ENCODE measurements at places on chromosomes 2 and 18.

DNA sequence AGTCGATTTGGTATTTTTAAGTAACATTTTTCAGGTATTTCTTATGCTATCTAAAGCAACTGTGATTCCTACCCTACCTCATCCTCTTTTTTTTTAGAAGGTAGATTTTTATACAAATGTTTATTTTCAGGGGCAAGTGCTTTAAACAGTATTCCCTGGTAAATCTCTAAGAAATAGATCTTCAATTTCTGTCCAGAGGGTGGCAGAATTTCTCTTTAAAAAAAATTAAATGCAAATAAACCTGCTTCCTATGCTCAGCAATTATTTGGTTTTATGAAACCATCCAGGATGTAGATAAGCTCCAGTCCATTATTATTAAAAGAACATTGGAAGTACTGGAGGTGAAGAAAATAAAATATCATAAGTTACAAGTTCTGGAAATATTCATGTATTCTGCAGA lies 191.9 kb downstream of the MYO3B start:
- no peak for DNase-seq

DNA sequence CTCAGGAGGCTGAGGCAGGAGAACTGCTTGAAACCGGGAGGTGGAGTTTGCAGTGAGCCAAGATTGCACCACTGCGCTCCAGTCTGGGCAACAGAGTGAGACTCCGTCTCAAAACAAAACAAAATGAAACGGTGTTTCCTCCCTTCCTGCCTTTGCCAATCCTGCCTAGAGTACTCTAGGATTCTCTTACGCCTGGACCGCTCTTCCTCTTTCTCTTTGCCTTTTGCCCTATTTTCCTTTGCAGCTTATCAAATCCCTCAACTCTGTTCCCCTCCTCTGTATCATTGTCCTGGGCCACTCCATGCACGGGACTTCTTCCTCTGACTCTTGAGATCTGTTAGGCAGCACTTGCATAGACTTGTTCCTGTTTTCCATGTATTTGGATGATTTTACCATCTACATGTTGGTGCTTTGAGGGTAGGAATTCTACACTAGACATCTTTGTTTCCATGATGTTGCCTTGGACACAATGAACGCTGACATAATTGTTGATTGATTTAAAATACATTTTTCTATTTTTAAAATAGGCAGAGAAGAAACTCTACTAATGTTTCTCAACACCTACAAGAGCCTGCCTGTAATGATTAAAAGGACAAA lies 24.8 kb upstream of the ACYP2 start:
- no peak for DNase-seq

GRCh38 chr2:69411120-69411519 lies 24.1 kb upstream of the GFPT1 start:
- DNase-seq, result no peak

- DNase-seq, result no peak
Observed at GRCh38 chr2:53130441-53130943, 637.1 kb upstream of the CHAC2 start.

- no peak for DNase-seq
Observed at GRCh38 chr2:236548179-236548921, 21.3 kb upstream of the ACKR3 start.

DNA sequence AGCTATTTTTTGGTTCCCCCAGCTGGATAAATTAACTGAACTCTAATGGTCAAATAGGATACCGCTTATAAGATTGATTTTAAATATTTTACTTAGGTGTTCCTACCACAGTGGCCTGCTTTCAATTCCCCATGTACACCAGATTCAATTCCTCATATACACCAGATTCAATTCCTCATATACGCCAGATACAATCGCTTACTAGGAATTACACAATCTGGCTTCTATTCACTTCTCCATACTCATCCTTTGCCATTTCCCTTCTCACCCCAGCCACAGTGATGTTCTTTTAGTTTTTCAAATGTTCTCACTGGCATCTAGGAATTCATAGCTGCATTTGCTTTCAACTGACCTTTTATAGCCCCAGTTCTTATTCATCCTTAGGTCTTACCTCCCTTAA lies 66.5 kb downstream of the SLC40A1 start:
- no peak for DNase-seq

DNA sequence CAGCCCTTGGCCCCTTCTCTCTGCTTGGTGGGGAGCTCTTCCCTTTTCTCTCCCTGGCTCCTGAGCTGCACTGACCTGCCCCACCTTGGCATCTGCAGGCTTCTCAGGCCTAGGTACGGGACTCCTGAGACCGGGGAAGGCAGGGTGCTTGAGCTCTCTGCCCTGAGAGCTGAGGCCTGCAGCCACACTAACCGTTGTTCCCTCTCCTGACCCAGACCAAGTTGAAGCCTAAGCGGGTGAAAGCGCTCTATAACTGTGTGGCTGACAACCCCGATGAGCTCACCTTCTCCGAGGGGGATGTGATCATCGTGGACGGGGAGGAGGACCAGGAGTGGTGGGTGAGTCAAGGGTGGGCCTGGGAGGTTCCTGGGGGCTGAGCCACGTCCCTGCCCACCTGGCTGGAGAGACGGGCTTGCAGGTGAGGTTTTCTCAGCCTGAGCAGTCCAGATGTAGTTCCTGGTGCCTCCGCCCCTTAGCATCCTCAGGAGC lies 22.2 kb downstream of the ITGB1BP1 start:
- no peak for DNase-seq

- no peak for DNase-seq
Observed at GRCh38 chr18:13260935-13261640, 42.5 kb downstream of the LDLRAD4 start.

- DNase-seq, result no peak
Observed at GRCh38 chr2:221518935-221519625, 53.0 kb downstream of the EPHA4 start.

- DNase-seq, result no peak
Observed at GRCh38 chr2:40043191-40043590, 264.1 kb upstream of the THUMPD2 start.

GRCh38 chr2:195214072-195214471 lies 443.0 kb upstream of the SLC39A10 start:
- no peak for DNase-seq

DNA sequence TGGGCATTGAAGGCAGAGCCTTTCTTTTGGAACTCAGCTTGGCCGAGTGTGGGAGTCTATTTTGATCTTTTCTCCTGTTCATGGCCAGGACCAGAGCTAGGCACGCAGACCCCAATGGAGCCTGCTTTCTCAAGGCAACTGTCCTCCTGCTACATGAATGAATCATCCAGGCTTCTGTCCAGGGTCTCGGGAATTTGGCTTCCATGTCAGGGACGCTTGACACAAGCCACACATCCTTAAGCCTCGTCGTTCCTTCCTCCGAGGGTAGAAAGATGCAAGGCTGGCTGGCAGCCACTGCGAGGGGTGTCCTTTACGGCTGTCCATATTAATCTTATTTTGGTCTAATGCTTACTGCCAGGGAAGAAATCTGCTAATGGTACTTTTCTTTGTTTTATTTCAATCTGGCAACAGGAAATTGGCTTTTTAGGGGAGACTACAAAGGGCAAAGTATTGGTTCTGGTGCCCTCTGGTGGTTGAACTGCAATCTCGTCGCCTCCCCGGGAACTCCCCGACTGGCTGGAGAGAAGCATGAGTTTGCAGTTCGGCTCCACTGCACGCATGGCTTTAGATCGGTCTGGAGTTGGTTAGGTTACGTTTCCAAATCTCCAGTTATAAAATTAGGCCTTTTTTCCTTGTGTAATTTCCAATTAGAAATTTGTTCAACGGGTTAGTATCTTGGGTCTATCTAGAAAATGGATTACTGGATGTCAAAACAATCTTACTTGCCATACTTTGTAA lies 135.2 kb downstream of the ALPK2 start:
- DNase-seq, result peak; percentile 73

DNA sequence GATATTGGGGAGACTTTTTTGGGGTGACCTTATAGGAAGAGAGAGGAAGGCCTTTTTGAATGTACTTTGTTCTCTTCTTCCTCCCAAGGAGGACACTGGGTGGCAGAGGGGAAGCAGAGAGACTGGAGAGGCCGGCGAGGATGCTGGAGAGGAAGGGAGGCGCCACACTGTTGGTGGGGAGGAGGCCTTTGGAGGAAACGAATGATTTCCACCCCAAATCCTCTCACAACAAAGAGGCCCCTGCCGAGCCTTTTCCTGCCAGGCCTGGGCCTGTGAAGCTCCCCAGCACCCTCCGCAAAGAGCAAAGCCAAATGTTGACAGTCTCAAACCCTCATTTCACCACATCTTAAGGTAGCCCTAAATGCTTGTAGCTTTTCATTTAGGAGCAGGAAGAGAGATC lies 59.0 kb upstream of the UPP2 start:
- no peak for DNase-seq

DNA sequence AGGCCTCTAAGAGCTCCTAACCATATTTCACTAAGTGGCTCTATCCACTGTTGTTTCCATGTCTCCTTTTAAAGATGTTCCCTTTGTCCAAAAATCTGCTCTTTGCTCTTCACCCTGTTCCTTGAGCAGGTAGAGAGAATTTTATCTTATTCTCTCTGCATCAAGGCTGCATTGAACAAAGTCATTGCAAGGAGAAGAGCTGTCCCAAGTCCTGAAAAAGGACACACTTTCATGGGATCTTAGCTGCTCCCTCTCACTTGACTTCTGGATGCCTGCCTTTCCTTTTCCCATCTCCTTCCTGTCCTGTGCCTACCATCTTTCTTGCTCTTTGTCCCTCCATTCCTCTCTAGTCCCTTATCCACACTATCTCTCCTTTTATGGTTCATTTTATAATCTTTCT lies 235.2 kb upstream of the THSD7B start:
- DNase-seq, result no peak

GRCh38 chr2:45974056-45974455 lies 322.6 kb downstream of the PRKCE start:
- no peak for DNase-seq
